ENCODE measurements at places on chromosomes 4 and X. TPM values are rescaled to one million over a fixed set of nuclear protein-coding genes. Genes with fewer than 3 reads are reported as not detected.

DNA sequence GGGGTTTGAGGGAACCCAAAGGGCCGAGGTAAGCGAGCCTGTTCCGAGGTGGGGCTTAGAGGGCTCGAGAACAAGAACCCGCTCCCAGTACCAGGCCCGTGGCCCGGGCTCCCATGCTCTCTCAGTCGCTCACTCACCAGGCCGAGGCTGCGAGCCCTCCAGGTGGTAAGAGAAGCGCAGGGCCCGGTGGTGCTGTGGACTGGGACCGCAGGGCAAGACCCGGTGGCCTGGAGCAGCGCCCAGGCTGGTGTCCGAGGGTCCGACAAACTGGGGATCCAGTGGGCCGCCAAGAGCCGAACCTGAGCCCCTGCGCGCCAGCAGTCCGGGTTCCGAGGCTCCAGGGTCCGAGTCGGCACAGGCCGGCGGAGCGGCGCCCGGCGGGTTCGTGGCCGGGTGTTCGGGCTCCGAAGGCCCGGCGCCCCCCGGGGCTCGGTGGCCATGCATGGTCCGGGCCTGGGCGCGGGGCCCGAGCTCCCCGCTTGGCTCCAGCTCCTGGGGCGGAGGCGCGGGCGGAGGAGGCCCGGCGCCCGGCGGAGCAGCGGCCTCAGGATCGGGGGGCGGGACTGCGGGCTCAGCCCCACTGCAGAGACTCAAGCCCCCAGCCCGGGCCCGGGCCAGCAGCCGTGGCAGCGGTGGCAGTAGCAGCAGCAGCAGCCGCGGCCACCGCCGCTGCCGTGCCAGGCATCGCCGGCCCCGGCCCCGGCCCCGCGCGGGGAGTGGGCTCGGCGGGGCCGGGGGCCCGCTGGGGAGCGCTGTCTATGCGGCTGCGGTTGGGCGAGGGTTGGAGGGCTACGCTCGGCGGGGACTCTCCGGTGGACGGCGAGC lies 833 bp downstream of the FGD1 start:
- DNase-seq, result no peak

RNF212 gene
- total RNA-seq, result 5.8 TPM

DNA sequence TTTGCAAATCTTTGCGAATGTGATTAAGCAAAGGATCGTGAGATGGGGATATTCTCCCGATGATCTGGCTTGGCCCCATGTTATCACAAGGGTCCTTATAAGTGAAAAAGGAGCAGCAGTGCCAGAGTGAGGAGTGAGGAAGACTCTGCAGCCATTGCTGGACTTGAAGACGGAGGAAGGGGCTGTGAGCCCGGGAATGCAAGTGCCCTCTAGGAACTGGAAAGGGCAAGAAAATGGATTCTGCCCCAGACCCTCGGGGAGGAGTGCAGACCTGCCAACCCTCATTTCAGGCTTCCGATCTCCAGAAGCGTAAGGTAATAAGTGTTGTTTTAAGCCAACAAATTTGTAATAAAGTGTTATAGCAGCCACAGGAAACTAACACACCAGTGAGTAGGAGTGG lies 76.3 kb downstream of the EVC start:
- no peak for DNase-seq

CAPN6 gene
- total RNA-seq, result 35.6 TPM

GRCh38 chrX:49627086-49627777 lies 28.4 kb downstream of the GAGE1 start:
- no peak for DNase-seq

- DNase-seq, result no peak
Observed at GRCh38 chr4:95825546-95825945, 14.3 kb upstream of the PDHA2 start.

DNA sequence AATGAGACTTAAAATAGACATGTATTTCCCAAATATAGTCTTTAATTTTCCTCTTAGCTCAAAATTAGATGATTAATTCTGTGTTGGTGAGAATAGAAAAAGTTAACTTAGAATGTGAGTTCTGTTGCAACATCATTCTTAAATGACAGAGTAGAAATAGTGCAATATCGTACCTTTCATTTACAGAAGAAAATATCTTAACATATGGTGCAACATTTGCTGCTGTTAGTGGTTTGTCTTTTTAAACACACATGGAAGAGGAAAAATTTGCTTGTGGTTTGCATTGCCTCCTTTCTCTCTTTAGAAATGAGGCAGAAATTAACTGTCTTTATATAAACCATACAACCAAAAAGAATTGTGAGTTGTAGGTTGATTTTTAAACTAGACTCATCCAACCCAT lies 39.3 kb upstream of the FHDC1 start:
- DNase-seq, result no peak

GRCh38 chr4:6641164-6641970 lies 882 bp downstream of the MRFAP1 start:
- DNase-seq, result peak; percentile 45

- peak; percentile 19 for DNase-seq
Observed at GRCh38 chrX:44651358-44651757, 108.7 kb upstream of the FUNDC1 start.

- no peak for DNase-seq
Observed at GRCh38 chrX:37000140-37000539, 8.0 kb upstream of the FAM47C start.

- peak; percentile 71 for DNase-seq
Observed at GRCh38 chr4:53653484-53654053, 62.3 kb upstream of the LNX1 start.

DNA sequence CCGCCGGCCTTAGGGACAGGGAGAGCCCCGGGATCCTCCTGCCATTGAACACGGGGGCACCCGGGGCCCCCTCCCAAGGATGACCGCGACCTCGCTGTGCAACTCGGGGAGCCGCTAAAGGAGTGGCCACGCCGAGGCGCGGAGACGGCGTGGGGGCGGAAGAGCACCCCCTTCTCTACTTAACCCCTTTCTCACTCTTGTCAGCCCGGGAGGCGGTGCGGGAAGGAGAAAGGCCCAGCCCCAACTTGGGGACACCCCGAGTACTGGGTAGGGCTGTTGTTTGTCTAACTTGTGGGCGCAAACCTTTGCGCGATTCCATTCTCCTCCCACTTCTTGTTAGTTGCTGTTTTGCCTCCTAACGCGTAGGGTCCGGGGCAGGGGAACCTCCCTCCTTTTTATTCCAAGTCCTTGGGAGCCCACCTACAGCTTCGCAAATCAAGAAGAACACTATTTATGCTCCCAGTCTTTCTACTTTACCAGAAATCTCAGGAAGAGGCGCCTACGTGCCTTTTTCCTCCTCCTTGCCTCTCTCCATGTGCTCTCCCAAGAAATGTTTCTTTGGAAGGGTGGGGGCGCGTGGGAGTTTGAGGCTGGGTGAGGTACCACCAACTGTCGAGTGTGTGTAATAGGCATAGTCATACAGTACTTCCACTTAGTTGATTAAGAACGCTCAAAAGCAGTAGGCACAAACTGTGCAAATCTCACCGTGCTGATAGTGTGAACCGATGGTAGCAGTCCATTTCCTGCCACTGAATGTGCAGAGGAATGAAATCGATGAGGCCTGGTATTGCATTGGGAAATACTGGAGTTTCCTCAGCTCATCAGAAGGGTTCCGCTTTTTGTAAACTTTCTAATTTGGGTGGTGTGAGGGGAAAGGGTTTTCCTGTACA lies 813 bp downstream of the DIAPH2 start:
- peak; percentile 12 for DNase-seq

ZAR1 gene
- not detected for total RNA-seq

Measured in mucosa of gallbladder (tissue), 1 donor.